ENCODE measurements at places on chromosomes 5 and 9. TPM values are rescaled to one million over a fixed set of nuclear protein-coding genes. Genes with fewer than 3 reads are reported as not detected.

DNA sequence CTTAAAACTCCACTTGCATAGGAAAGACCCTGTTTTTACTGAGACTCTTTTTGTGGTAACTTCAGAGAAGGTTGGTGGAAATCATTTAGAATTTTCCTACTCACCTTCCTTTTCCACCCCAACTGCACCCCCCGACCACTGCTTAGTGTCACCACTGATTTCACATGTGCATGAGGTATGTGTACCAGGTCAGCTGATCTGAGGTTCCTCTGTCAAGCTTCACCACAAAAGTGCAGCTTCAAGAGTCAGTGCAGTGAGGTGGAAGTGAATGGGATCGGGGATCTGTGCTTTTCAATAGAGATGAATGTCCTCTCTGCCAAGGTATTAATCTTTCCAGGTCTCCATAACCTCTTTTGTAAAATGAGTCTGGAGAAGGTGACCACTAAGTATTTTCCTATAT is 260.5 kb upstream of the WWC1 start:
- no peak for DNase-seq

The C8G gene
- total RNA-seq: not detected

- peak; percentile 41 for DNase-seq
These were observed 7.0 kb upstream of the IRF1 start for GRCh38 chr5:132497488-132497997.

The SHOC1 gene
- total RNA-seq: not detected

DNA sequence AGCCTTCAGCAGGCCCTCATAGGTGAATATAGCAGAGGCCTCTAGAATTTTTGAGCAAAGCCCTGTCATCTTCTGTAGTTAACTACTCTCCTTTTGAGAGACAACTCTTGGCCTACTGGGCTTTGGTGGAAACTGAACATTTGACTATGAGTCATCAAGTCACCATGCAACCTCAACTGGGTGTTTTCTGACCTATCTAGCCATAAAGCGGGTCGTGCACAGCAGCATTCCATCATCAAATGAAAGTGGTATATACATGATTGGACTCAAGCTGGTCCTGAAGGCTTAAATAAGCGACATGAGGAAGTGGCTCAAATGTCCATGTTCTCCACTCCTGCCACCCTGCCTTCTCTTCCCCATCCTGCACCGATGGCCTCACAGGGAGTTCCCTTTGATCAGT is 1115.5 kb downstream of the TAF11L14 start:
- DNase-seq: peak; percentile 68

GRCh38 chr5:59789197-59789596 is 104.3 kb downstream of the PDE4D start:
- no peak for DNase-seq

- no peak for DNase-seq
These were observed 106.9 kb upstream of the ST8SIA4 start for GRCh38 chr5:101009758-101010519.

The GLIPR2 gene
- total RNA-seq: 49.8 TPM

DNA sequence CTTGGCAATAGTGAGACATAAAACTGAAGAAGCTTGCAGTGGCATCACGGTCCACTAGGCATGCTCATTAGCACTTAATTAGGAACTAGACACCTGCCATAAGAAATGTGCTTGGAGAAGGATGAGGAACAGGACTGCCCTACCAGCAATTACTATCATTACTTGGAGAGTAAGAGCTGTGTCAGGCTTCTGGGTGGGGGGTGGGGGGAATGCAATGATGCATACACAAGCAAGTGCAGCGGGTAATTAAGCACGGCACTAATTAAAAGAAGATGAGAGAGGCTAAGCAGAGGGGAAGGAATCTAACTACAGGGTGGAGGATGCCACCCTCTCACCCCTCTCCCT is 53.1 kb downstream of the TLE1 start:
- no peak for DNase-seq

DNA sequence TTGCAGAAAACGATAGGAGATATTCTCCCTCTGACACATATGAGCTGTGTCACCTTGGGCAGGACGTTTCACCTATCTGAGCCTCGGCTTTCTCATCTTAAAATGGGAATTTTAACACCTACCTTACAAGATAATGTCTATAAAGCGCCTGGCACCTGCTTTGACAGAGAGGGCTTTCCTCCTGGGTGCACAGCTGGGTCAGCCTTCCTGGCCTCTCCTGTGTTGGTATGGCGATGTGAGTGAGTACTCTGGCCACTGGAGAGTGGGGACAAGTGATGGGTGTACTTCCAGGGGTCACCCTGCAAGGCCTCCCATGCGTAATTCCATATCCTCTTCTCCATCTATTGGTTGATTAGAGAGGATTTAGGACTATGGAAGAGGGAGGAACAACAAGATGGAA is 113.1 kb upstream of the SMIM23 start:
- DNase-seq: no peak

The SPINK4 gene
- total RNA-seq: not detected

DNA sequence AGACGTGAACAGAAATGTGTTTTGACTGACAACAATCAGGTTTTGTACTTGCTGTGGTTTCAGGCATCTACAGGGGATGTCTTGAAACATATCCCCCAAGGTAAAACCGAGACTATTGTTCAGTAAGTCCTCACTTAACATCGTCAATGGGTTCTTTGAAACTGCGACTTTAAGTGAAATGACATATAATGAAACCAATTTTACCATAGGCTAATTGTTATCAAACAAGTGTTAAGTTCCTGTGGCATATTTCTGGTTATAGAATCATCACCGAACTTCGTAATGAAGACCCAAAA is 16.4 kb upstream of the OMD start:
- DNase-seq: no peak

The MIGA2 gene
- total RNA-seq: 51.3 TPM

GRCh38 chr5:174459071-174459702 is 265.2 kb upstream of the MSX2 start:
- DNase-seq: no peak

- DNase-seq: no peak
These were observed 12.3 kb downstream of the SPINK9 start for GRCh38 chr5:148347706-148348105.

GRCh38 chr5:57416278-57416994 is 66.2 kb downstream of the ACTBL2 start:
- DNase-seq: no peak

DNA sequence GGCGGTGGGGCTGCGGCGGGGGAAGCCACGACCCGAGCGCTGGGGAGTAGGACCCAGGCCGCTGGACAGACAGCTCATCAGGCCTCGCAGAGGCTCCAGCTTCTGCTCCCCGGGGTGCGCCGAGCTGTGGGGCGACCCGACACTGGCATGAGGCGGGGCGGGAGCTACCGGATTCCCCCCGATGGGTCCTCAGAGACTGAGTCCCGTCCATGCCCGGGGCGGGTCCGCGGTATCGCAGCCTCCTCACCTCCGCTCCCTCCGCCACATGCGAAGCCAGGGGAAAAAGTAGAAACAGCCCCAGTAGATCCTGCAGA is 2.6 kb upstream of the CCL27 start:
- no peak for DNase-seq

GRCh38 chr5:150311015-150311692 is 8.4 kb upstream of the ARSI start:
- no peak for DNase-seq

The SPATA31E1 gene
- total RNA-seq: not detected

DNA sequence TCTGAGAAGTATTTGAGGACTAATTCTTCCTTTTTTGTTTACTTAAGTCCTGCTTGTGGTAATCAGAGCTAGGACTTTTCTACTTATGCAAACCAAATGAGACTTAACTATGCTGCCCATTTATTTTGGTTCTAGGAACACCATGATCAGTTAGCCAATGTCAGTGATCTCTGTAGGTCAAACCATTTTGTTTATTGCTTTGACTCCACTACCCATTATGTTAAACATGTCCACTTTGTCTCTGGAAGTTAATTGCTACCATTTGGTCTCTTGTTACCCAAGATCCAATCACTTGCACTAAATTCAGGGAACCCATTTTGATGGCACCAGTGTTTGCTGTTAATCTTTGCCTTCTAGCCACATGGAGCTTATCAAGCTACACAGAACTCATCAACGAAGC is 161.9 kb downstream of the CCDC171 start:
- no peak for DNase-seq

DNA sequence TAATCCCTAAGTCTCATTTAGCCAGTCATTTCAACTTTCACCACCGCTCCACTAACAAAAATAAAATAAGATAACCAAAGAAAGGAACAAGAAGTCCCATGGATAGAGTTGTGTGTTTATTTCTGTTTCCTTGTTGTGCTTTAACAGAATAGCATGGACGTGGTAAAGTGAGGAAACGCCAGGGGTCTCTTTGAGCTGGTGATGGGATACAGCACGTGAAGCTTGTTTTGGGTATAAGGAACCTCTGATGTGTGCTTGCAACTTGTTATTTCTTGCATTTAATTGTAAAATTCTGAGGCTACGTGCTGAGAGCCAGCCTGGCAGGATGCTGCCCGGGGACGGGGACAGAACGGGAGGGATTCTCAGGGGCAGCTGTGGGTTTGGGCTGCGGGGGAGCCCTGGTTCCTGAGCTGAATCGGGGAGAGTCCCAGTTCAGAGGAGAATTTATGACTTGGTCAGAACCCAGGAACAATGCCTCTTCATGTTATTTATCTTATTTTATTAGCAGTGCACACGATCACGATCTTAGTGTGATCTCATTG is 63.4 kb downstream of the ANKRD33B start:
- DNase-seq: no peak

DNA sequence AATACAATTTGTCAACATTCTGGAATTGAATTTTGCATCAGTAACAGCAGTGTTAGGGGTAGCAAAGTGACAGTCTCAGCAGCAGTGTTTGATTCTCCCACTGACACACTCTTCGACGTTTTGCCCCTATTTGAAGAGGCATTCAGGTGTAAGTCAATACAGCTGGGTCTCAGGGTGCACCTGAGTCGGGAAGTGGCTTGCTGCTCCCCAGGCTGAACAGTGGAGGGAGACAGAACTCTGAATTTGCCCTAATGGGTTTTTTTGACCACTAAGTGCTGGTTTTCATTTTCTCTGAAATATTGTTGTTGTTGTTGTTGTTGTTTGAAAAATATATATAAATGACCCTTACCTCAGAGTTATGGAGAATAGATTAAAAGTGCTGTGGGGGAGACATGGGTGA is 223.2 kb downstream of the TLR4 start:
- DNase-seq: no peak

GRCh38 chr5:159641371-159642039 is 274.8 kb upstream of the ADRA1B start:
- DNase-seq: no peak

The SUB1 gene
- 525 TPM for total RNA-seq

The LCN12 gene
- 0.68 TPM for total RNA-seq

The CCDC171 gene
- total RNA-seq: 2.9 TPM

DNA sequence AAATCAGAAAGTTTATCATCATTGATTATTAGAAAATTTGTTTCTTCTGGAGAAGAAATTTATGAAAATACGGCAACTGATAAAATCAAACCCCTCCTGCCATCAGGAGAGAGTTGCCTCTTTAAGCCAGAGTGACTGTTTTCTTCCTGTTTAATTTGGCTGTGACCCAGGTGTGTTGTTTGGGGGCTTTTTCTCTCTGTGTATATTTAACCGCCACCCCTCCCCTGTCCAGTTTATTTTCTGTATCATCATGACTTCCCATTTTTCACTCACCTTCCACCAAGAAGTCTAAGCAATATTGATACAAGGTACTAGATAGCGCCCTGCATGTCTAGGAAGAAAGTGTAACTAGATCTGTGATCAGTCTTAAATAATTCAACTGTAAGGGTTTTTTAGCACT is 50.1 kb downstream of the FAM78A start:
- no peak for DNase-seq

The C5orf46 gene
- total RNA-seq: not detected

DNA sequence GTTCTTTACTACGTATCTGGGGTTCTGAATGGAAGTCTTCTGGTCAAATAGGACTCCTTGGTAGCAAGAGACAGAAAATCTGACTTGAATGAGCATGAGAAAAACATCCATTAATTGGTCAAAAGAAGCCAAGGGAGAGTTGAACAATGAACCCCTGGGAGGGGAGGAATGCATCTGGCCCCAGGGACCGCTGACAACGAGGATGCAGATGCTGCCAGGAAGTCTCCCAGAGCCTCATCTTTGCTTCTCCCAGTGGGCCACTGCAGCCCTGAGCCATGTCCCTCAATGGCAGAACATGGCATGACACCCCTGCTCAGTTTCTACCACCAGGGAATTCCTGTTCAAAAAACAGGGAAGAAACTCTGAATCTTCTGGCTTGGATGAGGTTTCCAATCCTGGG is 50.5 kb upstream of the ICE1 start:
- no peak for DNase-seq
